Right renal pelvis (tissue), 4 donors: ENCODE measurements at places on chromosomes 5 and 9.

DNA sequence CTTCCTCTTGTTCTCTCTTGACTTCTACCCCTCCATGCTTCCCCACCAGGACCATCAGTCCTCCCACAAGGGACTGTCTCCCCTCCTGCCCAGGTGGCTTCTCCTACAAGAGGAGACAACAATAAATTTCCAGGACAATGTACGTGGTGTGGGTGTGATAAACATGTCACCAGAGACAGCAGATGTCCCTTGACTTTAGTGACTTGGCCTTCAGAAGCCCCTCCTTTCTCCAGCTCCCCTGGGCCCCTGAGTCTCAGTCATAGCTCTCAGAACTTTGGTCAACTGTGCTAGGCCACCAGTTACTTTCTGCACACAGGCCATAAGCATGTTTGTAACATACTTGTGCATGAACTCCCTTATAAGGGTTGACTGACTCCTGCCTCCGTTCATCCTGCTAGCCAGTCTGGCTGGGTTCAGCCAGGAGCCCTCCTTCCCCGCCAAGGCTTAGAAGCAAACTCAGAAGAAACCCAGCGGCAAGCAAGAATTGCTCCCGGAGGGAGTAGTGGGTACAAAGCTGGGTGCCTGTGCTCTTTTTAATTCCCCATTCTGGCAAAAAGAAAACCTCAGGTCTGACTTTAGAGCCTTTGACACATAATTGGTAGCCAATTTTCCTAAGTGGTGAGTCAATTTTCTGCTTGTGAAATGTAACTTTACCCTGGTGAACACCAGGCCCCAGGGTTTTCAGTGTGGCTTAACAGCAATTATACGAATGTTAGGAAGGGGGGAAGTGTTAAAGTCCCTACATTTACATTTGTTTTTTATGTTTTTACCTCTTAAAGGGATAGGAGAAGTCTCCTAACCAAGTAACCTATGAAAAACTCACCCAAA lies 49.2 kb downstream of the EBF1 start:
- no peak for DNase-seq

DNA sequence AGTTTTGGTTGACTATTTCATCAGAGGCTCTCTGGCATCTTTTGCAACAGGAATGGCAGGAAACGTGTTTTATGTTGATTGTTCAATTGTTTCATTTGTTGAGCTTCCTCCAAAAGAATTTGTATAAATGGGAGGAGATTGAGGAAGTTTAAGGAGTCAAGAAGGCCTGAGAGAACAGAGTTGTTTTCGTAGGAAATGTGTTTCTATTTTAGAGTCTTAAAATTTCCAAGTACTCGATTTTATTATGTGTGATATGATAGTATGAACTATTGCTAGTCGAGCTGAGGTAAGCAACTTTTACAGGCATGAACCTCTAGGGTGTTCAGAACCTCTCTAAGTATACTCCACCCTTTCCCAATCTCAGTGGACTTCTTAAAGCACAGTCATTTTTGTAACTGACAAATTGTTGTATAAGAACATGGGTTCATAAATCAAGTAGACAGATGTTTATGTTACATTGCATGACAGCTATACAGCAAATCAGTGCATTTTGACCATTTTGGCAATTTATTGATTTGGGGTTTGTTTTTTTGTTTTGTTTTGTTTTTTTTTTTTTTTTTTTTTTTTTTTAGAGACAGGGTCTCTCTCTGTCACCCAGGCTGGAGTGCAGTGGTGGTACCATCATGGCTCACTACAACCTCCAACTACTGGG lies 47.4 kb downstream of the POLK start:
- no peak for DNase-seq

GRCh38 chr9:1837453-1838084 lies 177.6 kb upstream of the SMARCA2 start:
- DNase-seq = peak; percentile 17

DNA sequence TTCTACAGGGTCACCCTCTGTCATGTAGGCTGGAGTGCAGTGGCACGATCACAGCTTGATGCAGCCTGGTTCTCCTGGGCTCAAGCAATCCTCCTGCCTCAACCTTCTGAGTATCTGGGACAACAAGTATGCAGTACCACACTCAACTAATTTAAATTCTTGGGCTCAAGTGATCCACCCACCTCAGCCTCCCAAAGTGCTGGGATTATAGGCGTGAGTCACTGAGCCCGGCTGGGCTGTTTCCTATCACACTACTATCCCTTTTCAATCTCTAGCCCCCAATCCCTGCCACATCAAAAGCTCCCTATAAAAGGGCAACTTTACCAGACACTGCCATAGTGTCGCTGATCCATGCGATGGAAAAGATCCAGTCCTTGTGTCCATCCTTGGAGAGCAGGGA lies 20.4 kb downstream of the DCAF12 start:
- no peak for DNase-seq

- DNase-seq = peak; percentile 83
Measured at GRCh38 chr9:32526041-32526706, at the start of gene RIGI. TSS of gene RIGI (minus strand) at chr9:32526196. CDS start at chr9:32526166, 30 bp downstream.

DNA sequence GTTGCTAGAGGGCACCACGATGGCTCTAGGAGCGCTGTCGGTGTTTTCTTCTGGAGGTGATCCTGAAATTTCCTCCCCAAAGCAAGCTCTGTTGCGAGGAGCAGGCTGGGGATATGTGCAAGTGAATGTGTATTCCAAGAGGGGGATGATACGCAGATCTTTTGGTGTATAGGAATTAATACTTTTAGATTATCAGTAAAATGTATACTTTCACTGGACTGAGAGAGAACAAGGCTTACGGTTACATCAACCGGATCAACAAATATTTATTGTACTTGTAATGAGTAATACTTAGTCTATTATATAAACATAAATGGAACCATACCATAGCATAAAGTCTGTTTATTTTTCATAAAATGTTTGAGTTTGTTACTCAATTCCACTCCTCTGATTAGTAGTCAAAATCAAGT lies 632 bp upstream of the PRKAA1 start:
- no peak for DNase-seq
